Activated CD4-positive, alpha-beta T cell treated with anti-CD3 and anti-CD28 coated beads for 1 hour (primary cell): ENCODE measurements at places on chromosomes 16 and 17.

GRCh38 chr17:45129940-45130680 lies 2.2 kb downstream of the PLCD3 start:
- no peak for DNase-seq

- no peak for DNase-seq
Observed at GRCh38 chr16:57539072-57539796, 2.9 kb upstream of the CCDC102A start.

DNA sequence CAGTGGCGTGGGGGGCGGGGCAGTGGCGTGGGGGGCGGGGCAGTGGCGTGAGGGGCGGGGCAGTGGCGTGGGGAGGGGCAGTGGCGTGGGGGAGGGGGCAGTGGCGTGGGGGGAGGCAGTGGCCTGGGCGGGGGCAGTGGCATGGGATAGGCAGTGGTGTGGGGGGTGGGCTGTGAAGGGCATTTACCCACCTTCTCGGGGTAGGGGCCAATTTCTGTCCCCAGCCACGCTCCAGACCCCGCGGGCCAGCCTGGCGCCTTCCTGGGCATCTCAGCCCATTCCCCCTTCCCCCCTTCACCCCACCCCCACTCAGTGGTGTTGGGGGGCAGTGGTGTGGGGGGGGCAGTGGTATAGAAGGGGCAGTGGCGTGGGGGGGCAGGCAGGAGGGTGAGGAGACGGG lies 92.7 kb downstream of the LITAF start:
- no peak for DNase-seq

- DNase-seq = no peak
Observed at GRCh38 chr16:59878479-59878878, 1144.4 kb upstream of the GOT2 start.

- no peak for DNase-seq
Observed at GRCh38 chr17:76969598-76970172, 101.5 kb downstream of the MGAT5B start.

DNA sequence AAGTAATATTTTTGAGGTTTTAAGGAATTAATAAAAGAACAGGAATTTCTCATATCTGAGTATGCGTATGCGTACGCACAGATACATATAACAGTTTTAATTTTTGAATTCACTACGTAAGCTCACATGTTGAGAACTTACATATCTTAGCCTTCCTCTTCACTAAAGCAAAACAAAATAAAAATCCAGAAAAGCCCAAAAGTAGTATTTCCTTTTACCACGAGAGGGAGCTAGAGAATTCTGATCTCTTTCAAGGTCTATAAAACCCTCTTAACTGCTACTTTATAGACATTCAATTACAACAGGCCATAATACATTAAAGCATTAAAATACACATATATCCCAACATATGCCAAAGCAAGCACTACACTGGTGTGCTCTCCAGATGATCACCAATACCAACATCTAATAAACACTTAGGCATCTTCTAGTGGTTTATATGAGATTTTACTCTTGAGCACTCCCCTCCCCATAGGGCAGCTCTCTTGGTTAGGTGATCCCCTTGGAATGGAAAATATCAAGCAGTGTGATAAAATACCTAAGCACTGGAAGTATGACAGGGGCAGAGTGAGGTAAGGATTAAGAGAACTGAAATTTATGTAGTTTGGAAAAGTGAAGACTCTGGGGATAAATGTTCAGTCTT lies 94.0 kb downstream of the SKAP1 start:
- no peak for DNase-seq

GRCh38 chr16:68377667-68378393 lies 67.0 kb downstream of the PRMT7 start:
- DNase-seq = no peak

- no peak for DNase-seq
Observed at GRCh38 chr16:77919761-77920415, 102.5 kb upstream of the CLEC3A start.

DNA sequence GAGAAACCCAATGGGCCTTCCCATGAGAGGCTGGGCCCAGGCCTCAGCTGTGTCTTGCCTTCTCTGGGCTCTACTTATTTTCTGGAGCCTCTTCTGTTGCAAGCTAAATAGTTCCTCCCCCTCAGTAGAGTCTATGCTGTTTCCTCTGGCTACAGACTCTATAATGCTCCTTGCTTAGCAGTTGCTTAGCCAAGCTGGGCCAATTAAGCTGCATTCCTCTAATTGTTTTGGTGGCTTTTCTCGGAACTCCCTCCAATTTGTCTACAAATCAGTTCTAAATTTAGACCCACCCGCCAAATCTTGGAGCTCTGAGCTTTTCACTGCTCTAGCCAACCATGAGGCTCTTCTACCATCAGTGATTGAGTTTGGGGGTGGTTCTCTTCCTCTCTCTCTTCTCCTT lies 302.7 kb upstream of the ASIC2 start:
- DNase-seq = no peak

- DNase-seq = no peak
Observed at GRCh38 chr16:81997738-81998137, 13.5 kb downstream of the SDR42E1 start.

- DNase-seq = no peak
Observed at GRCh38 chr17:69743091-69743490, 328.6 kb downstream of the MAP2K6 start.

GRCh38 chr16:12416136-12416787 lies 387.4 kb downstream of the CPPED1 start:
- DNase-seq = no peak

DNA sequence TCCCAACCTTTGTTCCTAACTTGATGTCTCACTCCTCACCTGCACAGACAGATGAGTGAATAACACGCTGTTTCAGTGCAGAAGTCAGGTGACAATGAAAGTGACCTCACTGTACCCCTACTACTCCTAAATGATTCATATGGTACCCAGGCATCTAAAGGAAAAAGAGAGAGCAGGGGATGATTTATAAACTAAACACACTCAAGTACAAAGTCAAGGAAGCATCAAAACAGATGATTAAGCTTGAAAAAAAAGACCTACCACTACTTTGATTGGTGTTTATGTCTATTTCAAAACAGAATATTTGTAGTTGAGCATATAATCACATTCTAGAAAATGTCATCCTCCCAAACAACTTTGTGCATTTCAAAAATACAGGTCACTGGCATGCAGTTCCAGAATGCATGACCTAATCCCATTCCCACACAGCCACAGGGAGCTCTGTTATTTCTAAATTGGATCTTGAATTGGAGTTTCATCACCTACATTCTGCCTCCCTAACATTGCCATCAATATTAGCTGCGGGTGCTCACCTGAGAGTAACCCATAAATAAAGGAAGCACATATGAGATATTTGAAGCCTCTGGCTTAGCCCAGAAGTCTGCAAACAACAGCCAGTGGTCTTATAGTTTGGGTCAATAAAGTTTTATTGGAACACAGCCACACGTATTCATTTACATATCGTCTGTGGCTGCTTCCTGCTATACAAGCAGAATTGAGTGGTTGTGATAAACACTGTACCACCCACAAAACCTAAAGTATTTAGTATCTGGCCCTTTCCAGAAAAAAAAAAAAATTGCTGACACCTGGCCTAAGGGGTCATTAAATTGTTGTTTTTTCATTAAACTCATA lies 14.0 kb downstream of the HS3ST3A1 start:
- no peak for DNase-seq

DNA sequence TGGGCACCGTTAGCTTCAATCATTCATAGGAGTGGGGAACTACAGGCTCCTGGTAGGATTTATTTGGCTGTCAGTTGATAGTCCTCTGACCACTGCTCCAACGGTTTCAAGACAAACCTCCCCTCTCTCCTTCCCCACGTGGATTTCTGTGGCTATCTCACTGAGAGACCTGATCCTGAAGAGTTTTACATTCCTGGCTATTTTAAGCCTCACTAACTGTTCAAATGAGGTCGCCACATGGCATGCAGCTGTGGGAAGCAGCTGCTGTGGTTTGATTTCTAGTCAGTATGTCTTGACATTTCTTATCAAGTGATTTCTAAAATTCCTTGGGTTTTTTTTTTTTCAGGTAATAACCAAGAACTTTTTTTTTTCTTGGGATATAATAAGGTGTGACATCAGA lies 38.3 kb downstream of the CDK5R1 start:
- no peak for DNase-seq

- no peak for DNase-seq
Observed at GRCh38 chr17:10745231-10745630, 15.4 kb upstream of the TMEM220 start.

DNA sequence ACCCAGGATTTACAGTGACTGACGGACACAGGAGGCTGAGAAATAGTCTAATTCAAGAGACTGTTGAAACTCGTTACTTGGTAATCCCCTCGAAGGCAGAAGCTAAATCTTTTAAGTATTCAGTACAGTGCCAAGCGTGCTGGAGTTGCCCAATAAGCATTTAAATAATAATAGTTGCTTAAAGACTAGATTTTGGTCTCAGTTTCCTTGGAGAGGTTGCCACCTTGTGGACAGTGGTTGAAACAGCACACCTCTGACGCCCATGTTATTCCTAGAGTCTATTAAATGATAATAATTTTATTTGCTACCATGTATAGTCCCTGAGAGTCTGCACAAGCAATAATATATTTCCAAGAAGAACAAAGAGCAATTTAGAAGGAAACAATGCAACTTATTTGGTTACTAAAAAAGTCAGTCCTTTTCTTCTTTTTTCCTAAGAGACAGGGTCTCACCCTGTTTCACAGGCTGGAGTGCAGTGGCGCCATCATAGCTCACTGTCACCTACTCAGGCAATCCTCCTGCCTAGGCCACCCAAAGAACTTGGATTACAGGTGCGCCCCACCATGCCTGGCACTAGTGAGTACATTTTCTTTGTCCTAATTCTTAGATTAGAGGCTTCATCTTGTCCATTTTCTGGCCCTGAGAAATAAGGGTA lies 138.0 kb upstream of the NUDT7 start:
- no peak for DNase-seq

DNA sequence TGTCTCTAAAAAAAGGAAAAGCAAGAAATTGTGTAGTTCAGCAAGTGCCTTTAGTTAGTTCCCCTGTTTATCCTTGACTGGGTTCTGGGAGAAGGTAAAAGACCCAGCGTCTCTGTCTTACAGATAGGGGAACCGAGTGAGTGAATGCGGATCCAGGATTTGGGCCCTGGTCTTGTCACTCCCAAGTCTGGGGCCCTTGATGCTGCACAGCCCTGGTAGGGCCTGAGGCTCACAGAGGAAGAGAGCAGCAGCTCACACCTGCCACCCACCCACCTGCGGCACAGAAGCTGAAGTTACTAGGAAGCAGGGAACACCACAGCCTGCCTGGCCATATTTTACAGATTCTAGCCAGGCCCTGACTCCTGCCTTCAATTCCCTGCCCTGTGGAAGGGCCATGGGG lies 22.2 kb downstream of the LASP1 start:
- DNase-seq = no peak

DNA sequence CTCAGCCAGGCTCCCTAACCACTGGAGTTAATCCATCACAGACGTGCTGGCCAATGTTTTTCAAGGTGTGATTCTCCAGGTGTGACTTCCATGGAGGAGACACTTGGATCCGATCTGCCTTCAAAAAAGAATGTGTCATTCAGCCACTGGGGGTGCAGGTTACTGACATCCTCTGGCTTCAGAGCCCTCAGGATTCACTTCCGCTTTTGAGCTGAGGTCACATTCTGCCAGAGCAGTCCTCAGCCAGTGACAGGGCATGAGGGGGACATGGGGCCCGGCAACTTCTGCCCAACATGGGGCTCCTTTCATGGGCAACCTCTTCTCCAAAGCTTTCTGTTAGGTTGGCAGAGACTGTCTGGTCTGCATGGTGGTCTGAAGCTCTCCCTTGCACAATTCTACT lies 81.4 kb downstream of the GRIN2A start:
- no peak for DNase-seq
